Heart right ventricle (tissue), 16 donors: ENCODE measurements at places on chromosomes 11 and 22. TPM values are rescaled to one million over a fixed set of nuclear protein-coding genes. Genes with fewer than 3 reads are reported as not detected.

DNA sequence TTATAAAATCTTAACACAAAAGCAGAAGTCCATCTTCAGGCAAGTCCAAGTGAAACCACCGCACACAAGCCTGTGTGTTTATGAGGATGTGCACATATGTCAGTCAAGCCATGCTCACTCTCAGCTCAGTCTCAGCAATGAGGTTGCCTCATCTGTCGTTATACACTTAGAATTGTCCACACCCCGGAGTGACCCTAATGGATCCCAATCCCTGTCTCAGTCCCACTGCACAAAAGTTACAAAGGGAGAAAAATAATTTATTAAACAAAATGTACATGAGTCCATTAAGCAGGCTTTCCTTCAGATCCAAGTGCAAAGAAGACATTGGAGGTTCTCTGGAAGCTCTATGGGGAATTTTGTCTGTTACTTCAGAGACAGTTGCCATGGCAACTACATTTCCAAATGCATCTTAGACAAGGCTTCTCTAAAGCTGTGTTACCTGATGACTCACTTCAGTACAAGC, 24.4 kb downstream of the OR8B12 start:
- DNase-seq, result no peak

H19 gene
- 653 TPM for polyA plus RNA-seq

DNA sequence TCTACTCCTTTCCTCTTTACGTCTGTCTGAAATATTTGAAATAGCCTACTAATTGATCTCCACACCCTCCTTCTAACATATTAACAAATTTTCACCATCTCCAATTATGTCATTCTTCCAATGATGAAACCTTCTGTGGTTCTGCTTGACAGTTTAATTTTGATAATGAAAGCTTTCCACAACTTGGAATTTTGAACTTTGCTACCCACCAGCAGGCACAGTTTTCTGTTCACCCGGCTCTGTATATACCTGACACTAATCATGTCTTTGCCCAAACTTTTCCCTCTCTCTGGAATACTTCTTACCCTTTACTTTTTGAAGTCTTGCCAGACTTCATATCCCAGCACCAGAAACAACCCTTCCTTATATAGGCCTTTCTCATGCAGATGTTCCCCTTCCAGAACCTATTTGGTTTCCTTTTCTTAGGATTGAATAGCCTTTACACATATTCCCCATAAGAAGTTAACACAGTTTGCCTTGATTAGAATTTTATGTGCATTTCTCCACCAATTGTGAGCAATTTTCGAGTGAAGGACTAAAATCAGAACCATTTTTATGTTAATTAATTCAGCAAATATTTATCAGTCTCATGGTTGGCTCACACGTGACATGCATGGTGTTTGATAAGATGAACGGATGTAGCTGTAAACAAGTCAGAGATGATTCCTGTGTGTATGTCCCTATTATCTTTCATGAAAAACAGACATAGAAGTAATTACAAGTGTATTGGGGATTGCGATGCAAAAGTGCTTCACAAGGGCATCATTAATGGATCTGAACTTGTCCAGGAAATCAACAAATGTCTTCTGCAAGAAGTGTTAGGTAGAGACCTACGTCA, 173.4 kb downstream of the ARHGAP42 start:
- no peak for DNase-seq

HEPHL1 gene
- not detected for polyA plus RNA-seq

- peak; percentile 76 for DNase-seq
These were observed 4.9 kb upstream of the TTLL1 start for GRCh38 chr22:43094085-43094484.

DNA sequence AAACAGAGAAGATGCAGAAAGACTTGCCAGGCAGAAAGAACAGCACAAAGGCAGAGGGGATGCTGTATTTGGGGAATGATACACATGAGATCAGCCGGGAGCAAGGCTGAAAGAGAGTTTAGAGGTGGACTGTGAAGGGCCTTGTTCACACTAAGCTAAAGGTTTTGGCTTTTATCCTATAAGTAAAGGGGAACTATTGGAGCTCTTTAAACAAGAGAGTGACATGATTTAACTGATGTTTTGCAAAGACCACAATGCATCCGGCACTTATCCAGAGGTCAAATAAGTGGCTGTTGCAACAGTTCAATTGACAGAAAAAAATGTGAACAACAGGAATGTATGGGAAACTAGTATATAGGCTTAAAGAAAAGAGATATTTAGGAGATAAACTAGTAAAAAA, 64.7 kb upstream of the RRAS2 start:
- DNase-seq, result no peak

DNA sequence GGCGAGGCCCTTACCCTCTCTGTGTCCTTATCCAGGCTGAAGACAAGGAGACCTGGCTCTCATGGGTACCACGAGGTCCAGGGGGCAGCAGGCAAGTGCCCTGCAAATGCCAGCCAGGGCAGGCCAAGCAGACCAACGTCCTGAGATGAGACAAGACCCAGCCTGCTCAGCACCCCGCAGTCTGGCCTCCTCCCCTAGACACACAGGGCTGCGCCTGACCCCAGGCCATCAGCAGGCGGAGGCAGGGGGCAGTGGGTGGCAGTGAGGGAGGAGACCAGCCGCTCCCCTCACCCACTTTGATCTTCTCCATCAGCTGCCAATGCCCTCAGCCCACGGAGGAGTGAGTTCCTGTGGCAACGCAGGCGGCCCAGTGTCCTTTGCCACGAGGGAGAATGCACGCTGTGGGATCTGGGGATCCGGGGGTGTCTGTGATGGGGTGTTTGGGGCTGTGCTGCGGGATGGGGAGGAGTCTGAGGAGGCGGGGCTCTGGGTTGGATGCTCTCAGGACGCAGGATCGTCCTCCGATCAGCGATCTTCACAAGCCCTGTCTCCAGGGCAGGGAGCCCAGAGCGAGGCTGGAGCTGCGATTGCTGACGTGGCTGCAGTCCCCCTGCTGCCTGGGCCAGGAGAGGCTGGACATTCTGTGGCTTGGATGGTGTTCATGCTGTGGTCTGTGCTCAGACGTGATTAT, 30.5 kb upstream of the PPARA start:
- DNase-seq, result no peak

DNA sequence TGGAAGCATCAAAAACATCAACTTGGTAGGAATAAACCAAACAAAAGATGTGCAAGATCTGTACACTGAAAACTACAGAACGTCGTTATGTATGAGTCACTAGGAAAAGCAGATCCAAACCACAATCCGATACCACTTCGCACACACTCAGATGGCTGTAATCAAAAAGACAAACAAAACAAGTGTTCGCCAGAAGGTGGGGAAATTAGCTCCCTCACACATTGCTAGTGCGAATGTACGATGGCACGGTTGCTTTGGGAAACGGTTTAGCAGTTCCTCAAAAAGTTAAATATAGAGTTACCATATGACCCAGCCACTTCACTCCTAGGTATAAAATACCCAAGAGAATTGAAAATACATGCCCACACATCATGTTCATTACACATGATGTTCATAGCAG, 14.8 kb upstream of the CARD10 start:
- no peak for DNase-seq

- DNase-seq, result no peak
These were observed 66.6 kb upstream of the OPCML start for GRCh38 chr11:133598906-133599305.

GRCh38 chr11:9775398-9775779, 111.5 kb downstream of the SWAP70 start:
- no peak for DNase-seq

GRCh38 chr11:94017446-94017845, 3.7 kb upstream of the HEPHL1 start:
- no peak for DNase-seq

DNA sequence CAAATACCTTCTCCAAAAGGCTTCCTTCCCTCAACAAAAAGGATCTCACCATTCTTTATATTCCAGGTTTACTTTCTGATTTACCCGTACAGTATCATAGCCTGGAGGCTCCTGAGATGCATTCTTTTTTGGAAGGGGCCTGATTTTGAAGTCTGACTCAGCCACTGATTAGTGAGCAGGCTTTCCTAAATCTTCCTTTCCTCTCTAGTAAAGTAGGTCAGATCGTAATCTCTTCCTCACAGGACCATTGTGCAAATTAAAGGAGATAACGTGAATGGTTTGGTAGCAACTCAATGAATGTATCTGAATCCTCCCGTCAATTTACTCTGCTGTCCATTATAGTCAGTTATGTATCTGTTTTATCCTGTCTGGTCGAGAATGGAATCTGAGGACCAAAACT, 227.7 kb upstream of the ANO5 start:
- no peak for DNase-seq

DNA sequence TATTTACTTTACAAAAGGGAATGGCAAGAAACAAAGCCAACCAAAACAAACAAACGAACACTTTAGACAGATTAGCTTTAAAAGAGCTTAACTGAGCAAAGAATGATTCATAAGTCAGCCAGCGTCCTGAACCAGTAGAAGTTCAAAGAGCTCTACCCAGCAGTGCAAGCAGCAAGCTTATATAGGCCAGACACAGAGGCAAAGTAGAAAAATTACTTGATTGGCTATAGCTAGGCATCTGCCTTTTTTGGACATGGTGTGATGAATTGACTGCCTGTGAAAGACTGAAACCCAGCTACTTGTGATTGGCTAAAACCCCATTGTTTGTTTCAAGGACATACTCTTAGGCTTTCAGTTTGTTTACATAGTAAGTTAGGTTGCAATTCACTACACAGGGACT, 2120.0 kb upstream of the RAG2 start:
- no peak for DNase-seq

DNA sequence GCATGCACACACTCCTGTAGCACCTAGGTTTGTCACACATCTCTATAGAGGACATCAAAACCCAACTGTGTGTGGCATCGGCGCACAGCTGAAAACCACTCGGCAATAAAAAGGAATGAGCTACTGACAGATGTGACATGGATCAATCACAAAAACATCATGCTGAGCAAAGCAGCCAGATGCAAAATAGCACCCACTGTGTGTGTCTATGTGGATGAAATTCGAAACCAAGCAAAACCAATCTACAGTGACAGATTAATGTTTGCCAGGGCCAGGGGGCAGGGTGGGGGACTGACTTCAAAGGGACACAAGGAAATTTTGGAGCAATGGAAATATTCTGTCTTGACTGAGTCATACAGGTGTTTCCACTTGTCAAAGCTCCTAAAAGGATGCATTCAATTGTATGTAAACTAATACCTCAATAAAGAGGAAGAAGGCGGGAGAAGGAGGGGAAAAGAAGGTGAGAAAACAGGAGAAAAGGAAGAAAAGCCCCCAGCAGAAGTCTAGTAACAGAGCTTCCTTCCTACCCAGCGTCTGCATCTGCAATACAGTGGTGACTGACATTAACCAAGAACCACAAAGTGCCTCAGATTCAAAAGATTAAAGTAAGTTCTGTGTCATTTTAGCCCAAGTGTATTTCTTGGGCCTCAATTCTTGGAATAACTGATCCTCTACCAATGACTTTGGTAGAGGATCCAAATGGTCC, 49.8 kb downstream of the PACSIN2 start:
- DNase-seq, result no peak

DNA sequence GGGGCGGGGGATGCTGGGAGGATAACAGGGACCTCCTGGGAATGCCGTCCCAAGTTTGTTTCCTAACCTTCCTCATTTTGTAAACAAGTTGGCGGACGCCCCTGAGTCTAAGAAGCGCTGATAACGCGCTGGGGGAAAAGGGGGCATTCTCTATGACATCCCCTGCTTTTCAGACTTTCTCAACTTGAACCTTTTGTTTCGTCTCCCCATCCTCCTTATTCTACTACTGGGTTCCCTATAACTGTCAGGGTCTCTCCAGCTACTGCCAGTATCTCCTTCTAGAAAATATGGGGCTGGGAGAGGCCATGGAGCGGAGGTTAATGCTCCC, 654 bp downstream of the TMEM86A start:
- no peak for DNase-seq

DNA sequence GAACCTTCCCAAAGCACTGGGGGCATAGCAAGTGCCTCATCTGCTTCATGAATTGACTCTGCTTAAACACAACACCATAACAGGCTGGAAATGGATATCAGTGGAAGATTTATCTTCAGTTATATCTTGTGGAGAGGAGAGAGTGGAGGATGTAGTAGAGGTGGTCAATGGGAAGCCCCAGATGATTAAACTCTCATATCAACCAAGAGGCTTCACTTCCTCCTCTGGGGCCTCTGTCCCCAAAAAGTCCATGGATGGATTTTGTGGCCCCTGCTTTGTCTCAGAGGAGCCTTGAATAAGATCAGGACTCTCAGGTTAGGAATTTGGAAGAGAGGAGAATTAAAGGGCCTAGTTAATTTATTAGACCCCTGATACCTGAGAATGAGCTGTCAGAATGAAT, 106.1 kb downstream of the CEP164 start:
- no peak for DNase-seq

OR8K3 gene
- polyA plus RNA-seq, result not detected

DNA sequence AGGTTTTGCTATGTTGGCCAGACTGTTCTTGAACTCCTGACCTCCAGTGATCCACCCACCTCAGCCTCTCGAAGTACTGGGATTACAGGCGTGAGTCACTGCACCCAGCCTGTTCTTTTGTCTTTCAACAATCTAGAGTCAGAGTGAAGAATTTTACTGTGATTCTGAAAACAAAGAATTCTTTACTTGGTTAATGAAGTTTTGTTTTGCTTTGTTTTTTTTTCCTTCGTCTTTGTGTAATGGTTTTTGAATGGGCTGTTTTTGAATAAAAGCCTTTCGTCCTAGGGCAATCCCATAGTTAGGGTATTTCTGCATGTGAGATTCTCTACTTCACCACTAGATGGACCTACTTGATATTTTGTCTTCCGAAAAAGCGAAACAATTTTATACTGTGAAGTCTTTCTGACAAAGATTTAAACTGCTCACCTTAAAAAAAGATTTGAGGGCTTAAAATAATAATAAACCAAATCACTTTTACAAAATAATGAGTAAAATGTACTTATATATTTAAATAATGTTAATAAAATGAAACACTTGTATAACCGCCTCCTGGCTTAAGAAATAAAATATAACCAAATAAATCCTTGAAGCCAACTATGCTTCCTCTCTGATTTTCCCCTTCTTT, 43.4 kb upstream of the SC5D start:
- no peak for DNase-seq

DNA sequence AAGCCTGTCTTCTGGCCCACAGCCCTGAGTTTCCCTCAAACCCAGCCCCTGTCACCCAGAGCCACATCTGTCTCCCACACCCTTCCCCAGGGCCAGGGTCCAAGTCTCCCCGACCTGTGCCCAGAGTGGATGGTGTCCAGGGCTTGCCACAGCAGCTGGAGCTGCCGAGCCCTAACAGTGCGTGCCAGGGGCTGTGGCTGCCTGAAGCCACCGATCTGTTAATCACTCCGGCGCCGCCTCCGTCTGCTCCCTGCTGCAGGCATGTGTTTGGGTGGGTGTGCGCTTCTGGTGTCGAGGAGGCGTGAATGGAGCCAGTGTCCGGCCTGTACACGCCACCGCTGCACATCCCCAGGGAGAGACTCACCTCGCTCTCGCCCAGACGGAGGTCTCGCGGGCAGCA, 26.1 kb downstream of the SHISAL1 start:
- no peak for DNase-seq
